Natural killer cell (primary cell): ENCODE measurements at places on chromosomes 6 and 20. TPM values are rescaled to one million over a fixed set of nuclear protein-coding genes. Genes with fewer than 3 reads are reported as not detected.
A peak's percentile ranks its signal among the peaks of the same experiment; 100 is the strongest.

DNA sequence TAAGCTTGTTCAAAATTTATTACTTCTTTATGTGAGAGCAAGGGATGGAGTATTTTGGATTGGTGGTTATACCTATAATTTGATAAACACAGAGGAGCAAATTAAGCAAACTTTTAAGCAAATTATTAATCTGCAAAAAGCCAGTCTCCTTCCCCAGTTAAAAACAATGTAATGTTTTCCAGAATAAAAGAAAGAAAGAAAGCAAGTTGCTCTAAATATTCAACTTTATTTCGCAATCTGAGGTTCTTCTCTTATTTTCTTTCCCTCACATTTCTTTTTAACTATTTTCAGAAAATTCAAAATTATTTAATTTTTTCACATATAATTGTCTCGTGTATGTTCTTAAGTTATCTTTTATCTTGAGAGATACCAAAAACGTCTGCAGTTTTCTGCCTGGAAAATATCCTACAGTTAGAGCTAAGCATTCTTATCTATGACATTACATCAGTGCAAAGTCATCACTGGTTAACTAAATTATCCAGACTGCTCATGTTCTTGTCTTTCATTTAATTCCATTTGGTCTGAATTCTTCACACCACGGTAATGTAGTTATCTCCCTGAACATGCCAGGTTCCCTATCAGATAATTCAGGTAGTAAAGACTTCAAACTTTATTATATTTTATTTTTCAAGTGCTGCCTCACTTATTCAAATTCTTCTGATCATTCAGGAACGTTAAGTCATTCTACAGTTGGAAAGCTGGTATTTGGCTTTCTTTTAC is 3.3 kb upstream of the CNKSR3 start:
- H3K36me3 ChIP-seq = no peaks in the 10 kb centered on the region
- H3K4me1 ChIP-seq = peaks cover 17% of the 10 kb centered on the region
- no peak overlapping the region for H3K4me3 ChIP-seq
- no peak overlapping the region for H3K27ac ChIP-seq

DNA sequence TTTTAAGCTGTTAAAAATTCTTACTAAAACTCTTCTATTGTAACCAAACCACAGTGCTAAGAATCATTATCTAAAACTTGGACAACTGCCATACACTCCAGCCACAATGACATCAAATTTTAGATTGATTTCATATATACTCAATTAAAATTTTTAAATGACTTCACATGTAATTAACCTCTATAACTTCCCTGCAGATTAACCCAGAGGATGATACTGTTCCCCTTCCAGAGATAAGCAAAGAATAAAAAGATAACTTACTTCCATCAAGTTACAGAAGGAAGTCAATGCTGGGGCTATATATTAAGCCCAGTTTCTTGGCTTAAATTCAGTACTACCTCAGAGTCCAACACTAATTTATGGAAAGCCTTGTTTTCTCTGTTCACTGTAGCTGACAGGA is 71.3 kb downstream of the ARHGAP18 start:
- peaks cover 2% of the 10 kb centered on the region for H3K36me3 ChIP-seq
- no peak overlapping the region for H3K27ac ChIP-seq
- no peak for DNase-seq
- no peaks in the 10 kb centered on the region for H3K4me1 ChIP-seq

The EPB41L1 gene
- not detected for total RNA-seq

The CLPSL2 gene
- total RNA-seq = not detected

- no peak overlapping the region for H3K27ac ChIP-seq
- no peaks in the 10 kb centered on the region for H3K36me3 ChIP-seq
- DNase-seq = no peak
Observed at GRCh38 chr6:88114838-88115237, 51.3 kb downstream of the CNR1 start.

- peaks cover 3% of the 10 kb centered on the region for H3K36me3 ChIP-seq
- H3K27me3 ChIP-seq = no peaks in the 10 kb centered on the region
- H3K4me3 ChIP-seq = no peak overlapping the region
- H3K27ac ChIP-seq = no peak overlapping the region
- no peak for DNase-seq
Observed at GRCh38 chr20:63950701-63951397, 5.4 kb downstream of the UCKL1 start.

DNA sequence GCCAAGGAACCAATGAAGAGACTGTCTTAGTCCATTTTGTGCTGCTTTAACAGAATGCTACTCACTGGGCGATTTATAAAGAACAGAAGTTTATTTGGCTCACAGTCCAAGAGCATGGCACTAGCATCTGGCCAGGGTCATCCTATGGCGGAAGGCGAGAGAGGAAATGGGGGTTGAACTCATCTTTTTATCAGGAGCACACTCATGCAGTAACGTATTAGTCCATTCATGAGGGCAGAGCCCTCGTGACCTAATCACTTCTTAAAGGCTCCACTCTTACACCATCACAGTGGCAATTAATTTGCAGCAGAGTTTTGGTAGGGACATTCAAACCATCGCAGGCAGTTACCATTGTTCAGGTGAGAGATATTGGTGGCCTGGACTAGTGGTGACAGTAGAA is 8.5 kb downstream of the ARFGEF2 start:
- no peaks in the 10 kb centered on the region for H3K4me1 ChIP-seq
- H3K36me3 ChIP-seq = no peaks in the 10 kb centered on the region
- no peak for DNase-seq
- H3K27ac ChIP-seq = no peak overlapping the region
- H3K27me3 ChIP-seq = no peaks in the 10 kb centered on the region

GRCh38 chr6:13454286-13455221 is 32.8 kb downstream of the GFOD1 start:
- peak overlapping the region; percentile 91 for H3K27ac ChIP-seq
- peaks cover 20% of the 10 kb centered on the region for H3K36me3 ChIP-seq
- H3K4me3 ChIP-seq = no peak overlapping the region
- DNase-seq = peak; percentile 81
- peaks cover 53% of the 10 kb centered on the region for H3K4me1 ChIP-seq

The EDN3 gene
- total RNA-seq = 0.41 TPM

The PAX1 gene
- total RNA-seq = not detected

DNA sequence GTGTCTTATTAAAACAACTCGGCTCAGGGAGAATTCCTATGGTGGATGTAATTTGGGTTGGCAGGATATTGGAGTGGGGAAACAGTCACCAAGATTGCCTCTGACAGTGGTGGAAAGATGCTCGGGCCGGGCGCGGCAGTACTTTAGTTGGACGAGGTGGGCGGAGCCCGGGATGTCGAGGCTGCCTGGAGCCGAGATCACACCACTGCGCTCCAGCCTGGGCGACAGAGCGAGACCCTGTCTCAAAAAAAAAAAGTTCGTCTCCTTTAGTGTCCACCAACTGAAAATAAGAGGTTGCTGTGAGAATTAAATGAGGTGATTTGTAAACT is 621 bp downstream of the NOL7 start:
- H3K36me3 ChIP-seq = peaks cover 37% of the 10 kb centered on the region
- no peaks in the 10 kb centered on the region for H3K27me3 ChIP-seq
- H3K27ac ChIP-seq = peak overlapping the region; percentile 76

GRCh38 chr20:3648951-3649350 is 14.2 kb downstream of the GFRA4 start:
- no peak for DNase-seq
- peaks cover 15% of the 10 kb centered on the region for H3K36me3 ChIP-seq
- no peak overlapping the region for H3K27ac ChIP-seq
- peaks cover 10% of the 10 kb centered on the region for H3K4me1 ChIP-seq
- H3K27me3 ChIP-seq = no peaks in the 10 kb centered on the region

The HEY2 gene
- 0.73 TPM for total RNA-seq

GRCh38 chr20:59845472-59845871 is 88.0 kb downstream of the SYCP2 start:
- DNase-seq = no peak
- H3K4me3 ChIP-seq = no peak overlapping the region
- H3K4me1 ChIP-seq = no peaks in the 10 kb centered on the region
- H3K36me3 ChIP-seq = no peaks in the 10 kb centered on the region

- H3K4me3 ChIP-seq = no peak overlapping the region
- DNase-seq = no peak
- no peak overlapping the region for H3K27ac ChIP-seq
- no peaks in the 10 kb centered on the region for H3K36me3 ChIP-seq
- no peaks in the 10 kb centered on the region for H3K27me3 ChIP-seq
- no peaks in the 10 kb centered on the region for H3K4me1 ChIP-seq
Observed at GRCh38 chr6:62570372-62570771, 284.3 kb upstream of the KHDRBS2 start.

DNA sequence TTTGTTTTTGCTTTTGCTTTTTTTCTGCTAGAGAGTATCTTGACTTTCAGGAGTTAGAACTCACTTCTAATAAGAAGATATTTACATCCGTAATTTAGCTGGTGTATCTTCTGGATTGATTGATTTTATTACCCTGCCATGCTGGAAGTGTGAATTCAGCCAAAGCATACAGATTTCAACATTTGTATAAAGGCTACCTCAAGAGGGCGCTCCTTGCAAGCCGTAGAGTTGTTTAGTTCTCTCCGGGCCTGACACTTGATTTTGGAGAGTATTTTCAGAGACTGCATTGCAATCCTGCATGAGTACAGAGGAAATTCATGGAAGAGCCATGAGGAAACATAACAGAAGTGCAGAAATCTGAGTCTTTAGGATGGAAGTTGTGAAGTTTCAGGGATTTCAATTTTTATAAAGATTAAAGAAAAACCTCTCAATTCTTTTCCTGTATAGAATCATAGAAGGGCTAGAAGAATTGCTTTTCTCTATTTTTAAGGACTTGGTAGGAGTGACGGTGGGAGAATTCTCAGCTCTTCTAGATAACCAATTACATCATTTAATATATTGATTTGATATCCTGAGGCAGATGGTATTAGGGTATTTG is 66.7 kb upstream of the TIAM2 start:
- no peaks in the 10 kb centered on the region for H3K4me1 ChIP-seq
- no peak overlapping the region for H3K4me3 ChIP-seq
- H3K27me3 ChIP-seq = no peaks in the 10 kb centered on the region
- no peak overlapping the region for H3K27ac ChIP-seq

GRCh38 chr6:81854474-81854873 is 102.0 kb upstream of the TENT5A start:
- H3K4me3 ChIP-seq = no peak overlapping the region
- H3K27me3 ChIP-seq = no peaks in the 10 kb centered on the region
- H3K4me1 ChIP-seq = no peaks in the 10 kb centered on the region
- H3K36me3 ChIP-seq = no peaks in the 10 kb centered on the region

The MLN gene
- not detected for total RNA-seq

- peaks cover 6% of the 10 kb centered on the region for H3K27me3 ChIP-seq
- H3K4me1 ChIP-seq = no peaks in the 10 kb centered on the region
- DNase-seq = no peak
Observed at GRCh38 chr20:568673-569415, 25.3 kb upstream of the CSNK2A1 start.

The GNMT gene
- 2.8 TPM for total RNA-seq

The GPR6 gene
- not detected for total RNA-seq

- H3K36me3 ChIP-seq = no peaks in the 10 kb centered on the region
- H3K4me3 ChIP-seq = no peak overlapping the region
- DNase-seq = peak; percentile 4
- H3K27ac ChIP-seq = no peak overlapping the region
- no peaks in the 10 kb centered on the region for H3K4me1 ChIP-seq
- no peaks in the 10 kb centered on the region for H3K27me3 ChIP-seq
Observed at GRCh38 chr6:139981768-139982181, 607.3 kb upstream of the CITED2 start.
